Fibroblast of lung (primary cell): ENCODE measurements at places on chromosomes 13 and 19. TPM values are rescaled to one million over a fixed set of nuclear protein-coding genes. Genes with fewer than 3 reads are reported as not detected.
A peak's percentile ranks its signal among the peaks of the same experiment; 100 is the strongest.

DNA sequence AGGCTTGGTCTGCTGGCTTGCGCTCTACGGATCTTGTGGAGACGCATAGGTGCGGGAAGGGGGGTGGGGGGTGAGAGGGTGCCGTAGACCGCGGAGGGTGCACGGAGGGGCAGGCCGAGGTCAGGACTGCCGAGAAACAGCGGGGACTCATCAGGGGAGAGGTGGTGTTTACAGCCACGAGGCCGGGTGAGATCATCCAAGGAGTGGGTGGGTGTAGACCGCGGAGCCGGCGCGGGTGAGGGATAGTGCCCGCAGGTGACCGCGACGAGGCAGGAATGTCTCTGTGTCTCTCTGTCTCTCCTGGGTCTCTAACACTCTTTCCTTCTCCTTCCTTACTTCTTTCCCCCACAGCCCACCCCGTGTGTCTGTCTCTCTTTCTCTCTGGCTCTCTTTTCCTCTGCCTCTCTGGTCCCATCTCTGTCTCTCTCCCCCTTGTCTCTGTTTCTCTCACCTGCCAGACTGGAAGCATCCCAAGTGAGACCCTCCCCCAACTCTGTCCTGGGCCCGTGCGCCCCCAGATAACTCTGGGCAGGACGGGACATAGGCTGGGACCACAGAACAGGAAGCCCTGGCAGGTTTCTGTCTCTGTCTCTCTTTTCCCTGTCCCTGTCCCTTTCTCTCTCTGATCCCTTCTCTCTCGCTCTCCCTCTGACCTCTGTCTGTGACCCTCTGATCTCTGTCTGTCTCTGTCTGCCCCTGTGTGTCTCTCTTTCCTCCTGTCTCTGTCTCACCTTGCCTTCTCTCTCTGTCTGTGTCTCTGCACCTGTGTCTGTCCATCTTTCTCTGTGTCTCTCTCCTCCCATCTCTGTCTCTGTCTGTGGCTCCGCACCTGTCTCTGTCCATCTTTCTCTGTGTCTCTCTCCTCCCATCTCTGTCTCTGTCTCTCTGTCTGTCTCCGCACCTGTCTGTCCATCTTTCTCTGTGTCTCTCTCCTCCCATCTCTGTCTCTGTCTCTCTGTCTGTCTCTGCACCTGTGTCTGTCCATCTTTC is 1.8 kb upstream of the KLK4 start:
- no peak for DNase-seq

Gene OSCAR
- total RNA-seq = under 0.01 and 0.51 TPM in 2 replicates

GRCh38 chr13:46614582-46614981 is 61.6 kb downstream of the LRCH1 start:
- DNase-seq = peak; percentile 62

DNA sequence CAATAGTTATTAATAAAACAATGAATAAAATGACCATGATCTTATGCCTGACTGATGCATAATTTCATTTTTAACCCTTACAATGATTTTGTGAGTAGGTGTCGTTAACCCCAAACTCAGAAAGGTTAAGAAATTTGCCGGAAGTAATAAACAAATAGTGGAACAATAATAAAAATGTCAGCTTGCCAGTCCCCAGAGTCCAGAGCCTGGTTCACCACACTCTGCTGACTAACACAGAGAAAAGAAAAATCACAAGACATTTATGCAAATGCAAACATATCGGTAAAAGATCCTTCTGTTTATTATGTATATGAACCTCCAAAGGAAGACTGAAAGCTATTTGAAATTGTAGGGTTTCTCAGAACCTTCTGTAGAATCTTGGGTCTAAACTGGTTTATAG is 563.7 kb downstream of the EFNB2 start:
- DNase-seq = no peak

- peak; percentile 67 for DNase-seq
These were observed 6.9 kb downstream of the IL4I1 start for GRCh38 chr19:49889687-49890348.

Gene CAPS
- total RNA-seq = 2.6 and 7.3 TPM in 2 replicates
